ENCODE measurements at places on chromosomes 2 and 18. TPM values are rescaled to one million over a fixed set of nuclear protein-coding genes. Genes with fewer than 3 reads are reported as not detected.

Gene LAMA1
- 8.3 TPM for total RNA-seq

GRCh38 chr2:31666878-31667277 lies 86.1 kb upstream of the SRD5A2 start:
- no peak for DNase-seq

Gene NMS
- not detected for total RNA-seq

Gene DYSF
- total RNA-seq, result 4.3 TPM

DNA sequence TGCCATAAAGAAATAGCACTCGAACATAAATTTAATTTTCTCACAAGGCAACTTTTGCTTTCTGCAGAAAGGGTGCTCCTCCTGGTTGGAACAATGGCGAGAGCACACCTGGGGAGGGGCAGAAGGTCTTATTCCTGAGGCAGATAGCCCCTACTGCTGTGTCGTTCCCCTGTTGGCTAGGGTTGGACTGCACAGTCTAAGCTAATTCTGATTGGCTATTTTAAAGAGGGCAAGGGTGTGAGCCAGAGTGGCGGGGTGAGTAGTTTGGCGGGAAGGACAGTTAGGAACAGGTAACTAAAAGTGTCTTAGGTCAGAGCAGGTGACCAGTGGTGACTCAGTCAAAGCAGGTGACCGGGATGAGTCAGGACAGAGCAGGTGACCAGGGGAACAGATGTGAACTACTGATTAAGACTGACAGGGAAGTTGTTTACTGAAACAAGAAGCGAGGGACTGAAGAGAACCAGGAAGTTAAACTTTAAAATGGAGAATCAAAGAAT lies 49.7 kb upstream of the AGAP1 start:
- DNase-seq, result no peak

Gene MC4R
- total RNA-seq, result not detected

- DNase-seq, result no peak
These were observed 38.1 kb downstream of the KCNS3 start for GRCh38 chr2:17916584-17916983.

Gene SCN1A
- total RNA-seq, result 0.72 TPM

All from osteoblast (primary cell).